ENCODE measurements at places on chromosomes 5 and 9. TPM values are rescaled to one million over a fixed set of nuclear protein-coding genes. Genes with fewer than 3 reads are reported as not detected.

IQGAP2 gene
- 6.6 TPM for polyA plus RNA-seq

GRCh38 chr5:125301711-125302110 lies 555.3 kb upstream of the ZNF608 start:
- no peak for DNase-seq

GRCh38 chr5:22615964-22616363 lies 237.2 kb downstream of the CDH12 start:
- no peak for DNase-seq

DNA sequence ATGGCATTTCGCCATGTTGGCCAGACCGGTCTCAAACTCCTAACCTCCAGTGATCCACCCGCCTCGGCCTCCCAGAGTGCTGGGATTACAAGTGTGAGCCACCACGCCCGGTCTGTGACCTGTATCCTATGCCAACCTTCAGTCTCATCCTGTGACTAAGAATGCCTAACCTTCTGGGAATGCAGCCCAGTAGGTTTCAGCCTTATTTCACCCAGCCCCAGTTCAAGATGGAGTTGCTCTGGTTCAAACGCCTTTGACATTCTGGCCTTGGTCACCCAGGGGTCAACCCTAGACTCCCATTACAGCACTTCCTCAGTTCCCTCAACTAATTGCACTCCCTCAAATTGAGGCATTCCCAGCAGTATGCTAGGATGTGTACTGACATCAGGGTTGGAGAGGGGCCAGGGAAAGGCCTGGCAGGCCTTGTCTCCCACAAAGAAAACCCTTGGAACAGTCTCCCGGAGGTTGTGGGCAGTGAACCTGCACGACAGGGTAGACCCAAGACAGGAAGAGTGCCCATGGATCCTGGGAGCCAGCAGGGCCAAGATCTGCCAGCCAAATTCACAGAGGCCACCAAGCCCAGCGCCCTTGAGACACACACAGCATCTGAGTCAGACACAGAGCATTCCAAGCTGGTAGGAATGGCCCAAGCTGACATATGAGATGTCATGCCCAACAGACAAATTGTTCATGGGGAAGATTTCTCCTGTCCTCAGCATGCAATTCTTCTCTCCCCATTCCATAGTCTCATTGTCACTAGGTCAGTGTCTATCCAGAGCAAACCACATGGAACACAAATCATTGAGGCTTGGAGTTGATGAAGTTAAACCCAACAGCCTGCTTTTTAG lies 24.9 kb upstream of the SMU1 start:
- no peak for DNase-seq

- no peak for DNase-seq
These were observed 73.8 kb downstream of the NRG2 start for GRCh38 chr5:139969318-139969717.

GRCh38 chr5:123530728-123531127 lies 18.8 kb downstream of the CSNK1G3 start:
- DNase-seq, result no peak

DNA sequence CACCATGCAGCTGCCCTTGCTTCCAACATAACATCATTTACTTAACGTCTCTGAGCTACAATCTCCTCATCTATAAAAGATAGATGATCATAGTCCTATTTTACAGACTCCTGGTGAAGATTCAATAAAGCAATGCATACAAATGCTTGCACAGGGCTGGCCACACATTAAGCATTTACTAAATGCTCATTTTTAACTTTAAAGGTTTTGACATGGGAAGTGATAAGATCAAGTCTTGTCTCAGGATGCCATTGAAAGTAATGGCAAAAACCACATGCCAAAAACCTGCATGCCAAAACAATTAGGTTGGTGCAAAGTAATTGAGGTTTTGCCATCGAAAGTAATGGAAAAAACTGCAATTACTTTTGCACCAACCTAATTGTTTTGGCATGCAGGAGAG lies 181.2 kb upstream of the ADRA1B start:
- DNase-seq, result no peak

DNA sequence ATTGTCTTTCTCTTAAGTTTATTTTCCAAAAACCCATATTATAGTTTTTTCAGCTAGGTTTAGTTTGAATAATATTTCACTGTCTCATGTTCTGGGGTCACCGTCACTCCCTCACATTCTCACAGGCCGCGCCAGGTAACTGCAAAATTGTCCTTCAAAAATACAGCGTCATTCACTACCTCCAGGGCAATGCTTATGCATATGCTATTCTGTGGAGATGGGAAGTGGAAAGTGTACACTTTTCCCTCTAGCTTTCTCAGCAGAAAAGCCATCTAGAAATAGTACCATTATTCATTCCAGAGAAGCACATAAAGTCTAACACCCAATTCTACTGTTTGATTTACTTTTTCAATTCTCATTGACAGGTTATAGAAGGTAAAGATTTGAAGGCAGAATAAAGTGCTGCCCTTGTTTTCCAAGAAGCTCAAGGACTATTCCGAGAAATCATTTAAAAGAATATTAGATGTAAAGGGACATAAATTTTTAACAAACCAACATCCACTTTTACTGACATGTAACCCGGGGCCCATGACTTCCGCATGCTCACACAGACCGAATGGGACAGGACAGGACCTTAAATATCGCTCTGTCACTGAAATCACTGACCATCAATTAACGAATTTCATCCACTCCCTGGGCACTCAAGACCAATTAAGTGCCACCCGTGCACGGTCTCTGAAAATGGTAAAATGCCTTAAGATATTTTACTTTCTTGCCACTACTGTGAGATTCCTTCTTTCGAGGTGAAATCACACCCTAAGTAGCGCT lies 720 bp downstream of the NUDT12 start:
- peak; percentile 31 for DNase-seq

DNA sequence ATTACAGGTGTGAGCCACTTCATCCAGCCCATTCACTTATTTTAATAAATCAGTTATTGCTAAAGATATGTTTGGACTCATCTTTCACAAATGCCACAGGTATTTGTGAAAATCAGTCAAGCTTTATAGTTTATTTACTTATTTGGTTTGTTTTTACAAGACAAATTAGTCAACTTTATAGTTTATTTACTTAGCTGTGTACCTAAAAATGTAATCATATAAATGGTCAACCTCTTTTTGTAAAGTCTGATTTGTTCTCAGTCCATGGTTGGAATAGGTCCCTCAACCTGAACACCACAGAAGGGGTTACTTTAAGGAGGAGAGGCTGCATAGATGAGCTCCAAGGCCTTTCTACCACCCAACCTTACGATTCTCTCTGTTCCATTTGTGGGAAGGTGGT lies 80.2 kb downstream of the GNAQ start:
- DNase-seq, result no peak
